Stimulated activated CD4-positive, alpha-beta T cell treated with anti-CD3 and anti-CD28 coated beads, Interleukin-1b, Interleukin-23, amount 100 ng/mL, for 4 hours (primary cell): ENCODE measurements at places on chromosomes 6 and 20.
A peak's percentile ranks its signal among the peaks of the same experiment; 100 is the strongest.

- DNase-seq: no peak
Observed at GRCh38 chr6:5713519-5713918, 293.2 kb downstream of the NRN1 start.

- no peak for DNase-seq
Observed at GRCh38 chr6:26491604-26492003, 8.5 kb upstream of the BTN1A1 start.

- no peak for DNase-seq
Observed at GRCh38 chr6:44679438-44680201, 292.1 kb downstream of the CDC5L start.

- no peak for DNase-seq
Observed at GRCh38 chr6:133502441-133503335, 261.5 kb downstream of the EYA4 start.

DNA sequence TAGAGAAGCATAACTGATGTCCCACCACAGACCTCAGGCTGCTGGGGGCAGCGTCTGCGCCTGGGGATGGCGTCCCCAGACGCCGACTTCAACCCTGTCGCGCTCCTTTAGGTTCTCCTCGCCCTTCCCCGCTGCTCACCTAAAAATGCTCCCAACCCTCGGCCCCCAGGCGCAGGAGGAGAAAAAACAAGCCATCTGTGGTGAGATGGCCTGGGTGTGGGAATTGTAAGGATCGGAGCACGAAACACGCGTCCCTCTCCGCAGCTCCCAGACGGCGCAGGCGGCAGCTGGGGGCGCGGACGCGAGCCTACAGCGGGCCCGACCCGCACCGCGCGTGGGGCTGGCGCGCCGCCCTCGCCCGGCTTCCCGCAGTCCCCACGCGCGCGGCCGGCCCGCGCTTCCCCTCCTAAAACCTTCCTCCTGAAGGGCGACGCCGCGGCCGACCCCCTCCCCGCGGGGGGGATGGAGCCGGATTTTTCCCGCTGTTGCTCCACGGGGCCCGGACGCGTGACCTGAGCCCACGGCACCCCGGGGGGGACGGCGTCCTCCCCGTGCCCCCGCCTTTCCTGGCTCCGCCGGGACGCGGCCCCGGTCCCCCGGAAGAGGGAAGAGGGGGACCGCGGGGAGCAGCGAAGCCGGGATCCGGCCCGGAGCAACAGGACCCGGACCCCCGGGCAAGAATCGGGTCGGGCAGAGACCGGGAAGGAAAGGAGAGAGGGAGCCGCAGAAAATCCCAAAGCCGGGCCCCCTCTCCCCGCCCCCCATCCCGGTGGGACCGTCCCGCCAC is 611 bp downstream of the EPB41L2 start:
- DNase-seq: no peak

GRCh38 chr6:140581601-140582000 is 1207.2 kb upstream of the CITED2 start:
- no peak for DNase-seq

DNA sequence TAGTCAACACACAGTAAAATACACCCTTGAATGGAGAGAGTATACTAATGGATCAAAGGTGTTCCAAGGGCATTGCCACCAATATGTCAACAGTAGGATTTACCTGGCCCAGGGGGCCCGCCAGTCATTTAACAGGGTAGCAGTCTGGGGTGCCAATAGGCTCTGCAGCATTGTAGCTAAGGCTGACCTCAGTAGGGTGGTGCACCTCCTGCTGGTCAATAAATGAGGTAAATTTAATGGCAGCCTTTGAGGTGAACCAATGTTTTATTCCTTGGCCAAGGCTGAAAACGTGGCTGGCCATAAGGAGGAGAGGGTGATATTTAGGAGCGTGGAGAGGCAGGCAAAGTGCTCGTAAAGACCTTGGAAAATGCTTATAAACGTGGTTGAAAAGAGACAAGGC is 147.2 kb downstream of the RPS12 start:
- no peak for DNase-seq

- DNase-seq: no peak
Observed at GRCh38 chr20:14583413-14583812, 246.0 kb upstream of the FLRT3 start.

- no peak for DNase-seq
Observed at GRCh38 chr6:2449572-2449940, 204.2 kb upstream of the GMDS start.

- peak; percentile 17 for DNase-seq
Observed at GRCh38 chr6:155223646-155224451, 40.0 kb upstream of the CLDN20 start.
